T-helper 1 cell (primary cell): ENCODE measurements at places on chromosomes 5 and 9.

GRCh38 chr9:101333490-101333889 is 51.3 kb downstream of the BAAT start:
- no peak for DNase-seq

DNA sequence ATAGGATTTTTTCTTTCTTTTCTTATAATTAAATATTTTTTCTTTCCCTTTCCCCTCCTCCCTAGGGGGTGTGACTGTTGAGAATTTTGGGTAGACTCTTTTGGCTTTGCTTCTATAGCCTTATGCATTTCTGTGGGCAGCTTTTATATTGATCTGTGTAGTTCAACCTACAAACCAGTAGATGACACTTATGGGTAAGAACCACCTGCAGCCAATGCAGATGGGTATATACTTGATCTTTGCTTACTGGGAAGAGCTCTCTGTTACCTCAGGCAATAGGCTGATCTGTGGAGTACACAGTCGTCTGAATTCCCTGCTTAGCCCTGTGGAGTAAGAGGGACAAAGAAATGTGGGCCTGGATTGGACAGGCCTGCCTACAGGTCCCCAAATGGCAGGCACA is 102.7 kb upstream of the STARD4 start:
- DNase-seq, result no peak

GRCh38 chr5:24823625-24824024 is 178.8 kb upstream of the CDH10 start:
- DNase-seq, result no peak

GRCh38 chr9:117974108-117974507 is 269.9 kb downstream of the TLR4 start:
- DNase-seq, result no peak

GRCh38 chr9:35882996-35883395 is 12.8 kb upstream of the OR13J1 start:
- no peak for DNase-seq

- DNase-seq, result no peak
These were observed 292.4 kb downstream of the EFNA5 start for GRCh38 chr5:107378218-107378899.
